Prostate gland (tissue), 2 donors: ENCODE measurements at places on chromosomes 2 and 18. TPM values are rescaled to one million over a fixed set of nuclear protein-coding genes. Genes with fewer than 3 reads are reported as not detected.

GRCh38 chr2:207115715-207116364, 49.9 kb downstream of the KLF7 start:
- no peak for DNase-seq

Gene CYRIA
- total RNA-seq, result 6.5 TPM

Gene PROM2
- 80.1 TPM for total RNA-seq

DNA sequence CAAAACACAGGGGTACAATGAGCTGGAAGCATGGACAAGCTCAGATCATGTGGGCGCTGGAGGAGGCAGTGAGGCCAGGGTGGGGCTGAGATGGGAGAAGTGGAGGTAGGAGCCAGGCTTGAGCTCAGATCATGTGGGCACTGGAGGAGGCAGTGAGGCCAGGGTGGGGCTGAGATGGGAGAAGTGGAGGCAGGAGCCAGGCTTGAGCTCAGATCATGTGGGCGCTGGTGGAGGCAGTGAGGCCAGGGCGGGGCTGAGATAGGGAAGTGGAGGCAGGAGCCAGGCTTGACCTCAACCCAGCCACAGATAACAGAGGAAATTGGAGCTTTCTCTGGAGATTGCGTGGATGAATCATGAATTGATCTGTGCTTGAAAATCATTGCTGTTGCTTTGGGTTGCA, 48.3 kb upstream of the TMEM18 start:
- DNase-seq, result no peak

Gene TMEM198
- total RNA-seq, result 5.7 TPM

Gene FAM210A
- 12.4 TPM for total RNA-seq

- DNase-seq, result no peak
Measured at GRCh38 chr18:76358774-76359173, 136.3 kb downstream of the ZNF516 start.

- DNase-seq, result no peak
Measured at GRCh38 chr2:145066151-145066661, 546.3 kb upstream of the ZEB2 start.

Gene CD8B2
- 1.2 TPM for total RNA-seq

Gene LYG2
- total RNA-seq, result not detected

- no peak for DNase-seq
Measured at GRCh38 chr2:55134316-55134706, 84.1 kb upstream of the RTN4 start.

DNA sequence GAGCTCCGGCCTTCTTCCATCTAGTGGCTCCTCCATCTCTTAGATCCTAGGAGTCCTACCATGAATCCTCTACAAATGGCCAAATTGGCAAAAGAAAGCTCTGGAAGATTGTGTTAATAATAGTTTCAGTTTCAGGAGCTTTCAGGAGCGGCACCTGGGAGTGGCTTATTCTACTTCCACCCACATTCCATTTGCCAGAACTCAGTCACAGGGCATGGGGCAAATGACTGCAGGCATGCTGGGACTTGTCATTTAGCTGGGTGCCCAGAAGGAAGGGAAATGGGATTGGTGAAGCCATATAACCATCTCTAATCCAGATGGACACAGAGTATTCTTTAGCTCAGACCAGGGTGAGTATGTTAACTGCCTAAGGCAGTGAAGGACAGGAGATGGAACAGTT, 3.6 kb upstream of the LRATD1 start:
- DNase-seq, result peak; percentile 5

- no peak for DNase-seq
Measured at GRCh38 chr2:133733901-133734255, 165.6 kb upstream of the NCKAP5 start.

GRCh38 chr18:53757328-53757727, 467.1 kb downstream of the MBD2 start:
- DNase-seq, result no peak

- no peak for DNase-seq
Measured at GRCh38 chr2:56182420-56182819, 1.4 kb upstream of the CCDC85A start.

DNA sequence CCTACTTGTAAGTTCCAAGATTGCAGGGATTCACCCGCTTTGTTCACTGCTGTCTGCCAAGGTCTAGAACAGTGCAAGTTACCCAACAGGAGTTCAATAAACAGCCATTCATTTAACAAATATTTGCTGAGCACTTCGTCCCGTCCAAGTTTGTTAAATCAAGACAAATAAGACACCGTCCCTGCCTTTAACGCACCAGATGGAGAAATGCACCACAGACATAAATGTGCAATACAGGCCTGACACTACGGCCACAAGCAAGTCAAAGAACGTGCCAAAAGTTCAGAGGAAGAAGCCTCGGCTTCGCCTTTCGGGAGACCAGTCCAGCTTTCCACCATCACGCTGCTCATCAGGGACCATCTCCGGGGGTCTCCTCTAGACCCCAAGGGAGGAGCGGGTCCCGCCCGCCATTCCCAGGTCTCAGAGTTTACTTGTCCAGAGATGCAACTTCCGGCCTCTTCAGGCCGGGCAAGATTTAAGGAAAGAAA, 429 bp downstream of the C2orf76 start:
- DNase-seq, result peak; percentile 86

DNA sequence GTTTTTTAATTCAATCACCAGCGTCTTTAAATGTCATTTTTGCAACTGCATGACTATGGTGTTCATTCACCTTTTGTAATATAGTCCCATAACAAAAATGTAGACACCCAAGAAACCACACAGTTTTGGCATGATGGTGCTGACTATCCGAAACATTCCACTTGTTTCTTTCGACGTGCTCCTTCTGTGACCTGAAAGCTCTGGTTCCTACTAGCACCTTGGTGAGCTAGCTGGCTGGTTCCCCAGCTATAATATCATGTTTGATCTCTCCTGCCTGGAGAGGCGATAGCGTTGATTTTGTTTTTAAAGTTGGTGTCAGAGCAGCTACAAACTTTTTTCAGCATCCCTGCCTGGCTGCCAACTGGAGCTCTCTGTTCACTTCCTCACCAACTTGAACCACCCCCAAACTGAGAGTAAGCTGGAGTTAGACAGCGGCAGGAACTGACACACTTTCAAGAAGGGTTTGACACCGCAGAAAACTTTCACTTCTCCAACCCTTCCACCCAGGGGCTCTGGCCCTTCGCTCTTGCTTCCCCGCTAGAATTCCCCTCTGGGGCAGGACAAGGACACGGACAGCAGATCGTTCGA, 1.1 kb downstream of the ATAD2B start:
- DNase-seq, result peak; percentile 64

DNA sequence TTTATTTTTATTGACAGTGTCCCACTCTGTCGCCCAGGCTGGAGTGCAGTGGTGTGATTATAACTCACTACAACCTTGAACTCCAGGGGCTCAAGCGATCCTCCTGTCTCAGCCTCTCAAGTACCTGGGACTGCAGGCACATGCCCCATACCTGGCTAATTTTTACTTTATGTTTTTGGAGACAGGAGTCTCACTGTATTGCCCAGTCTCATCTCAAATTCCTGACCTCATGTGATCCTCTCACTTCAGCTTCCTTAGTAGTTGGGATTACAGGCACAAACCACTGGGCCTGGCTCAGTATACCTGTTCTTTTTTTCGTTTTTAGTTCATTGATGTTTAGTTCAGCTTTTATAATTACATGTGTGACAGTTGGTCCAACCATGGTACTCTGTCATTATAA, 40.1 kb upstream of the SNORC start:
- no peak for DNase-seq

- DNase-seq, result no peak
Measured at GRCh38 chr18:37667836-37668235, 102.2 kb upstream of the CELF4 start.

- no peak for DNase-seq
Measured at GRCh38 chr2:100647709-100648108, 84.9 kb downstream of the PDCL3 start.

Gene MC2R
- total RNA-seq, result not detected

- DNase-seq, result no peak
Measured at GRCh38 chr2:151114874-151115273, 146.8 kb downstream of the RBM43 start.

Gene UGT1A10
- total RNA-seq, result not detected

- no peak for DNase-seq
Measured at GRCh38 chr2:223994562-223995162, 37.4 kb downstream of the MRPL44 start.

- no peak for DNase-seq
Measured at GRCh38 chr18:2687390-2688001, 32.0 kb downstream of the SMCHD1 start.

Gene VAMP8
- total RNA-seq, result 44.4 TPM

Gene LDLRAD4
- 107 TPM for total RNA-seq

- DNase-seq, result no peak
Measured at GRCh38 chr2:96218508-96219131, 10.0 kb upstream of the STARD7 start.

Gene LRRTM4
- total RNA-seq, result 0.09 TPM

DNA sequence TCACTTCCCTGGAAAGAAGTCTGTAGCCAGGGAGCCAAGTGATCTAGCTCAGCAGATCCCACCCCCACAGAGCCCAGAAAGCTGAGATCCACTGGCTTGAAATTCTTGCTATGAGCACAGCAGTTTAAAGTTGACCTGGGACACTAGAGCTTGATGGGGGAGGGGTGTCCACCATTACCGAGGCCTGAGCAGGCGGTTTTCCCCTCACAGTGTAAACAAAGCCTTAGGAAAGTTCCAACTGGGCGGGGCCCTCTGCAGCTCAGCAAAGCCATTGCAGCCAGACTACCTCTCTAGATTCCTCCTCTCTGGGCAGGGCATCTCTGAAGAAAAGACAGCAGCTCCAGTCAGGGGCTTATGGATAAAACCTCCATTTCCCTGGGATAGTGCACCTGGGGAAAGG, 887.2 kb upstream of the LRATD1 start:
- no peak for DNase-seq

Gene PARD6G
- total RNA-seq, result 18.7 TPM

DNA sequence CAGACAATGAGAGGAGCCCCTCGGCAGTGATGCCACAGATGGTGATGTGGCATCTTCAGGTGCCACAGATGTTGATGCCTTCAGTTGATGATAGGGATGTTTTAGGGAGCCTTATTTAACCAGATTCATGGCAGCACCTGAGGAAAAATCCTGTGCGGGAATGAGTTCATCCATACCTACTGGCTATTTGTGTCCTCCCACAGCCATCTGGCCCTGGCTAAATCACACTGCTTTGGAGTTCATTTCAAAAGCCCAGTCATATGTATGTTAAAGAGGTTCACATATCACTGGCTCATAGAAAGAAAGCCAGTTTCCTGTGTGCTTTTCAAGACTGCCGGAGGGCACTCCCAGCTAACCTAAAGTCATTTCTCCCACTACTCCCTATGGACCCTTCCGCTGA, 131.3 kb downstream of the MCFD2 start:
- DNase-seq, result no peak

GRCh38 chr2:118689456-118689855, 158.0 kb downstream of the EN1 start:
- DNase-seq, result no peak

GRCh38 chr2:80858965-80859364, 554.4 kb upstream of the LRRTM1 start:
- DNase-seq, result no peak

GRCh38 chr2:219142329-219142728, 18.3 kb downstream of the NHEJ1 start:
- no peak for DNase-seq

Gene MC5R
- total RNA-seq, result not detected

- DNase-seq, result no peak
Measured at GRCh38 chr2:8451273-8451672, 230.6 kb upstream of the ID2 start.

Gene HSBP1L1
- 20.4 TPM for total RNA-seq

- no peak for DNase-seq
Measured at GRCh38 chr18:51382081-51382480, 184.6 kb upstream of the MEX3C start.

Gene PROKR1
- 0.40 TPM for total RNA-seq

GRCh38 chr2:105102001-105102400, 64.1 kb downstream of the MRPS9 start:
- no peak for DNase-seq

GRCh38 chr2:11411768-11412448, 54.1 kb downstream of the E2F6 start:
- DNase-seq, result peak; percentile 32

Gene LOXHD1
- not detected for total RNA-seq

Gene ALPI
- total RNA-seq, result not detected

DNA sequence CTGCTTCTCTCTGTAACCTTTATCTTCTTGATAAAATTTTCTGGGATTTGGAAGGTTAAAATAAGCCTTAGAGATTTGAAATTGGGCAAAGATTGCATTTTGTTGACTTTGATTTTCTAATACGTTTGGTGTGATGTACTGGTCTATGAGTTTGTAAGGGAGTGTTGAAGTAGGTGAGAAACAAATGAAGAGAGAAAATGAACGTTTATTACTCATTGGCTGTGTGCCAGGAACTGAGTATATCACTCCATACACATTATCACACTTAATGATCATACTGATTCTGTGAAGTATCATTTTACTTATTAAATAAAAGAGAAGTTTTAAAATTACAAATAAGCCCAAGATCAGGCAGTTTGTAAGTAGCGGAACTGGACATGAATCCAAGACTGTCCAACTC, 795.1 kb upstream of the ZEB2 start:
- DNase-seq, result no peak

Gene TNFAIP6
- 0.51 TPM for total RNA-seq

DNA sequence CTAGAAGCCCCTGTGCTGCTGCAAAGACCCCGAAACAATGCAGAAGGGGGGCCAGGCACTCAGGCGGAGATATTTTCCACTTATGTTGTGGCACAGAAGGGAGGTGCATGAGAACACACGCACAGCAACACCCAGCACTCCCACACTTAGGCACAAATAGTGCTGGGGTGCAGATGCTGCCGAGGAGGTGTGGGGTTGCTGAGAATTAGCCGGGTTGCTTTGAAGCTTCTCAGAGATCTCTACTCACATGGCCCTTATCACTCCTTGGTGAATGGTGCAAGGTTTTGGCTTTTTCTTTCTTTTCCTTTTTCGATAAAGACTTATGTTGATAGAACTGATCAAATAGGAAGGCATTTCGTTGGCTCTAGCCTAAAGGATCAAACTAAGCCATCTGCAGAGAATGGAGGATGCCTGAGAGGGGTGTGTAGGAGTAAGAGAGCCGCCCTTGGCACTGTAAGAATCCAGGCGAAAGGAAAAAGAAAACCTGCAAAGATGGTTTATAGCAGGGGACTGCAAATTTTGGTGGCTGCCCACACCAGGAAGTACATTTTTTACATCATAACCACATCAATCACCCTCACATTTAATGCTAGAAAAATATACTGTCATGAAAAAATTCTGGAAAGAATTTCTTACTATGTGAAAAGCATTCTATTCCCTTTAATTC, 27.9 kb upstream of the FHL2 start:
- no peak for DNase-seq

Gene TUBA4B
- not detected for total RNA-seq

- no peak for DNase-seq
Measured at GRCh38 chr2:68514316-68514929, 47.0 kb downstream of the APLF start.

Gene ALS2
- total RNA-seq, result 14.8 TPM

- no peak for DNase-seq
Measured at GRCh38 chr2:228509021-228509420, 327.5 kb upstream of the SPHKAP start.
